ENCODE measurements at places on chromosomes 16 and 17.

DNA sequence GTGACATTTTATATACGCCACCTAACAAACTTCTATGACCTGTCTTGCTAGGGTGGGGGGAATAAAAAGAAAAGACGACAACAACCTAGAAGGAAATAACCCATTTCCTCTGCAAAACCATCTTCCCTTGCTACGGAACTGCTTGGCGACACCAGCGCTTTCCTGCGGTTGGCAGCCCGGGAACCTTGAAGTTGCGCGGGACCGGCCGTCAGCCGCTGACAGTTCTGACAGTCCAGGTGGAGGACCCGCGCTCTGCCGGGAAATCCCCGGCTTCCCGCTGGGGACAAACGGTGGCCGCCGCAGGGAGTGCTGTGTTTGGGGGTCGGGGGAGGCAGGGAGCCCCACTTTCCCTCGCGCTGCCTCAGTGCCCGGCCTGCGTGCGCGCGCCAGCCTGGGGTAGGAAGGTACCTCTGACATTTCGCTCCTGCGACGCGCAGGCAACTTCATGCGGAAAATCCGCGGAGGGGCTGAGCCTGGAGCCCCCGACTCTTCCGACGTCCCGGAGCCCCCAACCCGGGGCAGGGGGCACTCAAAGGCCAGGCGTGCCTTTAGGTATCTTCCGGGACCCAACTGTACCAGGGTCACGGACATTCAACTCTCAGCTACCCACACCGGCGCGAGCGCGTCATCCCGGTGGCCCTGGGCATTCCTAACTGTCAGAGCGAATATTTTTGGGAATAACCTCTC, 516 bp downstream of the SLC16A6 start:
- DNase-seq, result no peak

- no peak for DNase-seq
These were observed 2.2 kb downstream of the TELO2 start for GRCh38 chr16:1495211-1495888.

GRCh38 chr16:88684569-88685155, 1.6 kb downstream of the SNAI3 start:
- no peak for DNase-seq

GRCh38 chr17:82097919-82098168, 192 bp downstream of the FASN start:
- DNase-seq, result no peak

DNA sequence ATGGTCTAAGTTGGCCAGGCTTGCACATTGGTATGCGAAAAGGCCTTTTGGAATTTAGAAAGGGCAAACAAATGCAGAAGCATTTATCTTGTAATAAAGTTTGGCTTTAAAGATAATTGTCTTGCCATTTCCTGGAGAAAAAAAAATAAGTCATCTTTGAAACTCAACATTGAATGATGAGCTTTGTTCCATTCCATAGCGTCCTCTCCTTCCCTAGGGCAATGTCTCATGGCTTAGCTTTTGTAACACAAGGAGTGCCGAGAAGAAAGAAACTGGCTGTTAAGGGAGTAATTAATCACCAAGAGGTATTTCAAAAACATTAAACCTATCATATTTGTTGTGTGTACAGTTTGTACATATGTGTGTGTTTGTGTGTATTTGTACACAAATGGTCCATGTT, 372.3 kb downstream of the NPIPA8 start:
- no peak for DNase-seq

DNA sequence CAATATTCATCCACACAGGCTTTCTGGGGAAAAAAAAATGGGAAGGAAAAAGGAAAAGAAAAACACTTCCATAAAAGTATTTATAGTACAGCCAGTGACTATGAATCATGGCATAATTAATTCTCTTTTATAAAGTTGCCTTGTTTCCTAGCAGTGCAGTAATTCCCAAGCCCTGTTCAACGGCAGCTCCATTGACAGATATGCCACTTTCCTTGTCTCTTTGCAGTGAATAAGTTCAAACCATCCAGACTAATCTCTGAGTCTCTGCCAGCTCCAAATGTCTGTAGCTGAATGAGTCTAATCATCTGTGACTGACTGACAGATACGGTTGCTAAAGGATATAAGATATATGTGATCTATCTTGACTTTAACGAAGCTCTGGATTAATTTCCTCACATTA, 52.9 kb upstream of the KCNJ16 start:
- DNase-seq, result no peak

DNA sequence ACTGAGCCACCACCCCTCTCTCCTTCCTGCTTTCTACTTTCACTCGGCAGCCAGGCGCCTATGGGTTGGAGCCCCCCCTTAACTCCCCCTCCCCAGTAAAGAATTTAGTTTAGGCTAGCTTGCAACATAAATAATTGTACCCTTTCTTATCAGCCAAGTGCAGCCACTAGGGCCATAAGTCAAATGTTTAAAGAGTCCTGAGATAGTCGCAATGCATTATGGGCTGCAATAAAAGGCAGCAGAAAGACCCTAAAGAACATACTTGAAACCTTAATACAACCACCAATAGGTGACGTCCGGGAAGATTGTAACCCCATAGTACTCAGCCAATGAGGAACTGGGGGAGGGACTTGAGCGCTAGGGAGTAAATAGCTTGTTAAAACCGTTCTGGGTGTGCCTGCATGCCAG, 40.5 kb downstream of the C16orf82 start:
- no peak for DNase-seq

DNA sequence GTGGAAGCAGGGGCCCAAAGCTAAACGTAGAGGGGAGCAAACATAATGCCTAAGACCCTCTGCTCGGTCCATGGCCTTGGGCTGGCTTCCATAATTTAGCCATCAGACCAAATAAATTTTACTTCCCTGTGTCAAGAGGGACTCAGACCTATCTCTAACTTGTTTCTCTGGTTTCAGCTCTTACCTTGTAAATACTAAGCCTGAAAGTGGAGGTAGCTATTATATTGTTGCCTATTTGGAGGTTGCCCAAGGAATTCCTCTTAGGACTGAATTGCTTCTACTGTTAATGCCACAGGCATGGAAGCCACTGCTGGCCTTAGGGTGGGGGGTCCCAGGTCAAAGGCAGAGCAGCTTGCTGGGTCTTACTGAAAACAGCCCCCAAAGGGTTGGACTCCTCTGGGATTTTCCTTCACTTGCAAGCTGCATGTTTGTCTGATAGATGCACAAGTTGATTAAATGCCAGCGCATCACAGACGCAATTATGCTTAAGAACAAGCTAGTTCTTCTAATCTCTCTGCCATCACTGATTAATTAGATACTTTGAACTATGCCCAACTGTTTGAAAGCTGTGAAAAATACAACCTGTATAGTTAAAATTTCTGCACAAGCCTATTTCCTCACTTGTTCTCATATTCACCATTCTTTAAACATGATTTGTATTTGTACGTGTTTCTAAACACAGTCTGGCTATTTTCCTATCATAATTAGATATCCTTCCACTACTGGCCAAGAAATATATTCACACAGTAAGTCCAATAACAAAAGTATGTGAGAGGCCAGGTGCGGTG, 67.9 kb upstream of the HAS3 start:
- DNase-seq, result no peak

DNA sequence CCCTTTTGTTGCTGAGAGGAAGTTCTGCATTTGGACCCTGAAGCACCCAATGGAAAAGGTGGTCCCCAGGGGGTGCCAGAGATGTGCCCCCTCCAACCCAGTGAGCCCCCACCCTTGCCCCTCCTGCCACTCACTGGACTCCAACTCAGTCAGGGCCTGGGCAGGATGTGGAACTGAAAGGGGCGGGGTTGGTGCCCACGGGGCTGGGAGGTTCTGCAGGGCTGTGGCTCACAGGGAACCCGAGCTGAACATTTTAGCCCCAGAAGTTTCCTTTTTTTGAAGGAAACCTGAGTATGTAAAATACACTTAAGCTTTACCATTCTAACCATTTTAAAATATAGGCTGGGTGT, 15.8 kb upstream of the OGFOD3 start:
- no peak for DNase-seq

GRCh38 chr16:4021070-4021779, 95.0 kb downstream of the ADCY9 start:
- no peak for DNase-seq

GRCh38 chr17:80068301-80069222, 32.1 kb downstream of the CCDC40 start:
- no peak for DNase-seq

GRCh38 chr17:4186357-4186881, 43.4 kb downstream of the CYB5D2 start:
- DNase-seq, result no peak

DNA sequence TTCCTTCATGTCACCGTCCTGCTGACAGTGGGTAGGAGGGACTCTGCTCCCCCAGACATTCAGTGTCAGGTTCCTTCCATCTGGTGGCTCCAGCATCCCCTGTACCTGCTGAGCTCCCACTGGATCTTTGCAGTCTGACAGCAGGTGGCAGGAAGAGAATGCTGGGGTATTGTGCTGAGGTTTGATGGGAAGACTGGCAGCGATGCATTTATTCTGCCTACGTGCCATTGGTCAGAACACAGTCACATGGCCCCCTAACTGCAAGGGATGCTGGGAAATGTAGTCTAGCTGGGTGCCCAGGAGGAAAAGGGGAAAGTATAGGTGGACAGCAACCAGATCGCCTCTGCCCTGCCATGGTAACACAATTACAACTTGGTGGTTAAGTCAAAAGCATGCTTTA, 44.4 kb downstream of the IRX3 start:
- no peak for DNase-seq

DNA sequence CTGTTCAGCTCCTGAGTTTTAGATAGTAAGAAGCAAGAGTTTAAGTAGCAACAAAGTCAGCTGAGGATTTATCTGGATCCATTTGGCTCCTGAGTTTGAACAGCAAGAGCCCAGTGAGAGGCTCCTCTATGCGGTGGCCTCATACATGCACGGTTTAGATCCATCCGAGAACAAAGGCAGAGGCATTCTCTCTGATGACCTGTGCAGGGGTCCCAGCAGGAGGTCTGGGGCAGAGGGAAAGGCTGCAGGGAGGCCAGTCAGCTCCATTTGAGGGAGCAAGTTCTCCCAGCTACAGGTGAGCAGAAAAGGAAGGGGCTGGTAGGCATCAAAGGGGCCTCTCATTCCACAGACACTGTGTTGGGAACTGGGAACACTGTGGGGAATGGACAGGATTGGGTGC, 16.5 kb downstream of the PITPNM3 start:
- no peak for DNase-seq

GRCh38 chr17:77478899-77479298, 338.1 kb downstream of the SEC14L1 start:
- no peak for DNase-seq

- DNase-seq, result no peak
These were observed 14.1 kb downstream of the MAPT start for GRCh38 chr17:45908460-45908859.

- no peak for DNase-seq
These were observed 317.7 kb upstream of the HSBP1 start for GRCh38 chr16:83490073-83490472.
